Stimulated activated CD8-positive, alpha-beta memory T cell treated with anti-CD3 and anti-CD28 coated beads, Interleukin-4, amount 100 ng/mL, for 4 hours (primary cell): ENCODE measurements at places on chromosomes 3 and 15.

DNA sequence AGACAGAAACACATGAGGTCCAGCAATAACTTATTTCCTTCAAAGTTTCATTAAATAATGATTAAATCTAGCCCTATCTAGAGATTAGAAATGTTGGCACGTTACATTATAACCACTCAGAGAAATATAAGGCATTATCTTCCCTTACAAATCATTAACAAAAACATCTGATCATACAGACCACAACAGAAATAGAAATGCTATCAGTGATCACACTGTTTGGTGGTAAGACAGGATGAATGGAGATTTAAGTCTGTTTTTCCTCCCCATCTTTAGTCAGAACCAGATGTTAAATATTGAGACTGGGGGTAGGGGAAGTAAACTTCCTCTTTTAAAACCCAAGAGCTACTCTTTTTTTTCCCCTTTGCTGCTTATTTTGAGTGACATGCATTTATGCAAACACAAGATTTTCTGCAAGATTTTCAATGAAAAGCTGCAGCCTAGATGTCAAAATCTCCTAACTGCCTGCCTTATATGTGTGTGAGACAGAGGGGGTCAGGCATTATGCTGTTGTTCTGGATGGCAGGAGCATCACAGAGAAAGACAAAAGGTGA is 70.4 kb downstream of the CBLB start:
- DNase-seq = no peak

DNA sequence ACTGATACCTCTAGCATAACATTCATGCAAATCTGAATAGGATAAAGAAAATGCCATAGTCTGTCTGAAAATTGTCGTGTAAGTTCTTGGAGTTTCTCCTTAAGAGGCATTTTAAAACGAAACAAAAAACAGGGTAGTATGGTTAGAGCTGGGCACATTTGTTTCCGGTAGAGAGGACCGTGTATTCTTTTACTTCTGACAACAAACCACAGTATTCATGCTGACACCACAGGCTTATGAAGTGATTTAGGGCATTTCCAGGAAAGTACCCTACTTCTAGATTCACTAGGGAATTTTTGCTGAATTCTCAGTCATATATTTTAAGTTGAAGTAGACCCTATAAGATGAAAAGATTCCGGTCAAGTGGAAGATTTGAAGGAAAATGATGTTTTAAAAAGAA is 541.3 kb downstream of the UNC13C start:
- DNase-seq = no peak

DNA sequence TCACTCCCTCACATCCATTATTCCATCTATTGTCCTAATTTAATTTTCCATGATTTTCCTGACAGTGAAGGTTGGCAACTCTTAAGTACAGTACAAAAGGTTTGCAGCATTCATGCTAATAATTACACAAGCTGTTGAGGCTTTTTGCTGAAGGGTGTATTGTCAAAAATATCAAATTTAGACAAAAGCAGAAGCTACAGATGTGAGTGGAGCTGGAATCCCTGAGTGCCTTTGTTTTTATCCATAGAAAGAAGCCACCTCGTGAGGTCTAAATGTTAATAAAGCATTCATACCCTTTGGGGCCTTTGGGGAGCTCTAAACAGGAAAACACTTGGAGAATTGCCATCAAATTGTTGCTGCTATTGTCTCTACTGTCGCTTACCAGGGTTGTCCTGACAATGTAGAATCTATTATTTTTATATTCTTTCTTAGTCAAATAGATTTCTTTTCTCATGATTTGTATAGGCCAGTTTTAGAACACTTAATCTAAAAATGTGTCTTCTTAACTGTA is 185.8 kb upstream of the ROBO1 start:
- DNase-seq = no peak

DNA sequence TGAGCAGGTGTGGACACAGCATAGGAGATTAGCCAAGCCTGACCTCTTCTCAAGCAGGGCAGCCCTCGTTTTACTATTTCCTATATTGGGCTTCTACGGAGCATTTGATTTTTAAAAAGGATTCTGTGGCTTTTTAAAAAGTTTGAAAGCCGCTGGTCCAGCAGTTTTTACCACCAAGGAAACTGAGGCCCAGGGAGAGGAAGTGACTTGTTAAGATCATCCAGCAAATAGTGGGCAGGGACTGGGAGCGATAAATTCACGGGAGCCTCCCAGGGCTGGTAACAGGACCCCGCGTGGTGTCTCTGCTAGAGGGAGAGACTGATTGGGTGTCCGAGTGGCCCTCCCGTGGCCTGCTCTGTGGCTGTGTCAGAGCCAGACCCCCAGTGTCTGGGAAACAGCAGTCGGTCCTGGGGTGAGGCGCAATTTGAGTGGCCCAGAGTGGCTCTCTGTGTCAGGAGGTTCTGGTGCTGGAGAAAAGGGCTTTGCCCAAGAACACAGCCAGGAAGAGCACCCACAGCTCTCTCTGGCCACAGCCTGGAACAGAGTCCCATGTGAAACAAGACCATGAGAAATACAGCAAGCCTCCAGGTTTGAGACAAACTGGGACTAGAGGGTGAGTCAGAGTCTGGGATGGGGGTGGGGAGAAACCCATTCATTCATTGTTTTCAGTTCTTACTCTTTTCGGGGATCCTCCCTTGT is 4.2 kb downstream of the FURIN start:
- DNase-seq = no peak

DNA sequence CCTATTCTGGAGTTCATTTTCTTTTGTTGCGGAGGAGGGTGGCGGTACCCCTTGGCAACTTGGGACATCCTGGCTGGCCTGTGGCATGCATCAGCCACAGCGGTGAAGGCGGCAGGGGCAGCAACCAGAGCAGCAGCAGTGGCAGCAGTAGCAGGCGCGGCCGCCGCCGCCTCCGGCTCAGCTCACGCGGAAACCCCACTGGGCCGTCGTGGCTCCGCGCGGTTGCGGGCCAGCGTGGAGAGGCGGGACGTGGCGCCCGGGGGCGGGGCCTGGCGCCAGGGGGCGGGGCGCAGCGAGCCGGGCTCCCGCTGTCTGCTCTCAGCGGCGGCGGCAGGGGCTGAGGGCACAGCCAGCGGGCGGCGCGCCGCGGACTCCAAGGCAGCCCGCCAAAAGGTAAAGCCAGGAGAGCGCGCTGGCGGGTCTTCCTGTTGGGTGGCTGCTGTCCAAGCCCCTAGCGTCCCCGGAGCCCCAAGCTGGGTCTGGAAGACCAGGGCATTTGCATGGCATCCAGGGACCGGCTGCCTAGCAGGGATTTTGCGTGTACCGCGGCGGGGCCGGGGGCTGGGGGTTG is 334.4 kb upstream of the THRB start:
- no peak for DNase-seq

GRCh38 chr15:74395319-74396145 is 28.1 kb upstream of the CYP11A1 start:
- DNase-seq = no peak
